Stimulated activated CD8-positive, alpha-beta memory T cell treated with anti-CD3 and anti-CD28 coated beads, Interleukin-4, amount 100 ng/mL, for 1 hour (primary cell): ENCODE measurements at places on chromosomes 4 and X.

- no peak for DNase-seq
Observed at GRCh38 chr4:75658876-75659275, 14.3 kb downstream of the G3BP2 start.

GRCh38 chr4:40731792-40732245 lies 17.9 kb upstream of the NSUN7 start:
- DNase-seq: no peak

DNA sequence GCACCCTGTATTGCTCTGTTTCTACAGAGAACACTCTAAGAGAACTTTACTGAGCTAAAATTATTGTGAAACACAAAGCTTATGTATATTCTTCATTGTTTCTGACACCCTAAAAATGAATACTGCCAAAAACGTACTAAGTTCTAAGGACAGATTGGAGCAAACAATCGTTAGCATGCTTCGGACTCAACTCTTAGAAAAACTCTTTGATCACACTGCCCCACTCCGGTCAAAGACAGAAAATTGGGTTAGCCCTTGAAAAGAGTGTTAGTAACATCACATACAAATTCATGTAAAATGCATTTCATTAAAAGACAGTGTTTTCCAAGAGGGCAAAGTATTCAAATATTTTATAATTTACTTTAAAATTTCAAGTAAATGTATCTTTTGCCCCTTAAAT lies 177.4 kb downstream of the DCHS2 start:
- DNase-seq: no peak

GRCh38 chrX:374596-374995 lies 12.1 kb downstream of the PPP2R3B start:
- DNase-seq: no peak

GRCh38 chr4:80101792-80102116 lies 28.7 kb upstream of the ANTXR2 start:
- DNase-seq: no peak

- DNase-seq: no peak
Observed at GRCh38 chr4:181647396-181648147, 595.6 kb upstream of the TENM3 start.

- DNase-seq: no peak
Observed at GRCh38 chr4:147547314-147548056, 66.6 kb downstream of the EDNRA start.

DNA sequence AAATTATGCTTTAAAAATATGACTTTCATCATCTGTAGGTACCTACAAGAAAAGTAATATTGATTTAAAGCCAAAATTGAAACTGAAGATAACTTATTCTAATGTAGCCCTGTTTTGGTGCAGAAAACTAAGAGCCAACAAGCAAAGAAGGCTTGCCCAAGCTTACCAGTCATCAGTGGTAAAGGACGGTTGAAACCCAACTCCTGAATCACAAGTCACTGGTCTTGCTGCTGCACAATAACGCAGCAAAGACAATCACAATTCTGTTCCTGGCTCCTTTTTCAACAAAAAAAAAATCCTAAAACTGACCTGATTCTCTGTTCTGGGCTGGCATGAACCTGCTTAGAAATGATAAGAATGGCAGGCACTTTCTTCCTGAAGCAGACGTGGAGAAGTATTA lies 34.5 kb downstream of the WDFY3 start:
- no peak for DNase-seq

DNA sequence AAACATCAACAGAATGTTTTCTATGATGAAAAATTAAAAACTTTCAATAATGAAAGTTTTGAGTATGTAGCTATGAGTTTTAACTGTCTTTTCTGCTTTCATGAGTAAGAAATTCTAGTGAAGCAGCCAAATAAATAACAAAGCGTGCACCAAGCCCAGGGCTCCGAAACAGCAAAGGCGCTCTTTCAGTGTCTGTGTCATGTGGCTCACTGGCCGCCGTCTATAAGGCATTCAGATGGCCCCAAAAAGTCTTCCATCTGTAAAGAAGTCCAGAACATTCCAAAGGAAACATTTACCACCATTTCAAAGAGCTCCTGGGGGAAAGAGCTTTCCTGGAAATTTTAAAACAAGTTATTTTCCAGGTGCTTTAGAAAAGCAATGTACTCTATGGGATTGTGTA lies 139.9 kb downstream of the AFAP1 start:
- no peak for DNase-seq

- DNase-seq: no peak
Observed at GRCh38 chr4:153969542-153969941, 180.7 kb upstream of the SFRP2 start.

GRCh38 chr4:11438647-11439046 lies 10.0 kb upstream of the HS3ST1 start:
- no peak for DNase-seq

DNA sequence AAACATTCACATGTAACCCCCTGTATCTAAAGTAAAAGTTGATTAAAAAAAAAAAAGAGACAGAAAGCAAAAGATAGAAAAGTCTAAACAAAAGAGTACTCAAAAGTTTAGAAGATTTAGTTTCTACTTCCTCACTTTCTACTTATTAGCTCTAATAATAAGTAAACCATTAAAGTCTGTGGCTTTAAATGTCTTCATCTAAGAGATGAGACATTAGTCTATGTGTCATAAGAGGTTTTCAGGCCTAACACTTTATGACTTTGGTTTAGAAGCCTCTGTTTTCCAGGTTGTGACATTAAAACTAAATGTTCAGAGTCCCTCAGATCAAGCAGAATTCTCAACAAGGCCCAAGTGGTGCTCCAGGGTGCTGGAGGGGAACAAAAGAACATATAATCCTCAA lies 42.2 kb upstream of the GUCY1A1 start:
- no peak for DNase-seq

GRCh38 chr4:110160618-110161017 lies 37.8 kb downstream of the ELOVL6 start:
- no peak for DNase-seq

GRCh38 chrX:13293700-13294099 lies 26.2 kb downstream of the ATXN3L start:
- no peak for DNase-seq

GRCh38 chr4:88219099-88219498 lies 60.7 kb upstream of the ABCG2 start:
- DNase-seq: no peak

DNA sequence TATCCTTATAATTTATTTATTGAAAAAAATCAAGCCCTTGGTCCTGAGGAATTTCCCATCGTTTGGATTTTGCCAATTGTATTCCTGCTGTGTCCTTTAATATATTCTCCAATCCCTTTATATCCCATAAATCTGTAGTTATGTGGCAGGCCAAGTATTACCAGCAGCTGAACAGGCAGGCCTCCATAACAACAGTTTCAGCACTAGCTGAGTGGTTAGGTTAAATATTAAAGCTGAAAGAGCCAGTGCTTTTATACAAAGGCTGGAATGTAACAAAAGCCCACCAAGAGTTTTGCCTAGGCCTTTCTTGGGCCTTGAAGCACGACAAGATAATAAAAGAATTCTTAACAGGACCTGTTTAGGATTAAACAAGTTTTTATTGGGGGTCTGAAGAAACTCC lies 366.6 kb upstream of the GALNT7 start:
- no peak for DNase-seq

GRCh38 chr4:23016981-23017380 lies 324.2 kb downstream of the GBA3 start:
- no peak for DNase-seq

- DNase-seq: no peak
Observed at GRCh38 chr4:55618546-55619143, 17.5 kb downstream of the NMU start.

- no peak for DNase-seq
Observed at GRCh38 chr4:78298618-78299017, 241.5 kb downstream of the FRAS1 start.

- DNase-seq: no peak
Observed at GRCh38 chr4:16225167-16225862, 956 bp downstream of the TAPT1 start.

DNA sequence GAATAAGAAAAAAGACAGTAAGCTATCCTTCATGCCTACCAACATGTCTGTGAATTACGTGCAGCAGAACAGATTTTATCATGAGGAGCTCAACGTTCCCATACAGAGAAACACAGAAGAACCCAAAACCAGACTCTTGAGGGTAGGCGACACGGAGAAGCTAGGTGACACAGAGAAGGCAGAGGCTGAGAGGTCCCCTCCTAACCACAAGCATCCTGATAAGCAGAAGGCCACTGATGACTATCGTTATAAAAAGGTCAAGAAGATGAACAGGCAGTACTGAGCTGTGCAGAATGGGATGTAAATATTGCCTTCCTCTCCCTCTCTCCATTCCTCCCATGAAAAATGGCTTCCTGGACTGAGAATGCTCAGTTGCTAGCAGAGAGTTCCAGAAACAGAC lies 350.2 kb upstream of the BOD1L1 start:
- no peak for DNase-seq
